ENCODE measurements at places on chromosomes 3 and 15.

DNA sequence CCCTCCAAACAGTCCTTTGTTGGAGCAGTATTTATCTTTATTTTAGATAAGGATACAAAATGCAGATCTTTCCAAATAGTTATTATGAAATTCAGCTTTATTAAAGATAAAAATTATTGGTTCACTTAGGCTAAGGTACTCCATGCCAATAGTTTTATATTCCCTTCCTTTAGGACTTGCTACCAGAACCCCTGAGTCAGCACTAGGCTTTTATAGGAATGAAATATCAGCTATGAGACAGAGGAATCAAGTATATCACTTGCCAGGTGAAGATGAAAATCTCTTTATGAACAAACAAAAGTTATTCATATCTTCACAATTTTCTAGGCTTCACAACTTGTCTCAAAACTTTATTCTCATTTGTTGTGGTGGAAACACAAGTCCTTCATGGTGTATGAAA lies 221.5 kb downstream of the POLQ start:
- no peak for DNase-seq

DNA sequence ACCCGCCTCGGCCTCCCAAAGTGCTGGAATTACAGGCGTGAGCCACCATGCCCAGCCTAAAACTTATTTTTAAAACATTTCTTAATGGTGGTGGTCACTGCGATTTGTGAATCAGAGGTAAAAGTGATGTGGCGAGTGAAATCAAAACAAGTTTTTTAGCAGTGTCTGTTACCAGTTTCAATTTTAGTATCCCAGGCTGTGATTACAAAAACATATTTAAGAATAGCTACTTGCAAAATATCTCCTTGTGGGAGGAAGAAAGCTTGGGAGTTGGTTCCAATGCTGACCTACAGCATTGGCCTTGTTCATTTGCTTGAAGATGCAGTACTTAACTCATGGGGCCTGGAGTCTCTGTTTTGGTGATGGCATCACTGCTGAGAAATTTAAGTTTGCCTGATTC lies 4.5 kb downstream of the RAB7A start:
- no peak for DNase-seq

DNA sequence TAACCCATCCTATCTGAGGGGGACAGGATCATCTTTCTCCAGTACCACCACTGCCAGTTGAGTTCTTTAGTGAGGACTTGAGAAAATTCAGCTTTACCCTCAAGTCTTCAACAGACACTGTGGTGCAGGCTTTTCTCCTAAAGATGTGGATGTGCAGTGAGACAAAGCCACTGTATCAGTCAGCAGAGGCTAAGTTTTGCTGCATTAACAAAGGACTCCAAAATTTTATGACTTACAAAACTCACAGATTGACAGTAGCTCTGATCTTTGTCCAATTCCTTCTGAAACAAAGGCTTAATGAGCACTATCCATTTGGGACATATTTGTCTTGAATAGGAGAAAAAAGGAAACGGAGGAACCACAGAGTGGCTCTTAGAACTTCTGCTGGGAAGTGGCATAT lies 87.9 kb downstream of the MITF start:
- no peak for DNase-seq

GRCh38 chr3:151459358-151459757 lies 1.5 kb downstream of the IGSF10 start:
- DNase-seq: no peak

DNA sequence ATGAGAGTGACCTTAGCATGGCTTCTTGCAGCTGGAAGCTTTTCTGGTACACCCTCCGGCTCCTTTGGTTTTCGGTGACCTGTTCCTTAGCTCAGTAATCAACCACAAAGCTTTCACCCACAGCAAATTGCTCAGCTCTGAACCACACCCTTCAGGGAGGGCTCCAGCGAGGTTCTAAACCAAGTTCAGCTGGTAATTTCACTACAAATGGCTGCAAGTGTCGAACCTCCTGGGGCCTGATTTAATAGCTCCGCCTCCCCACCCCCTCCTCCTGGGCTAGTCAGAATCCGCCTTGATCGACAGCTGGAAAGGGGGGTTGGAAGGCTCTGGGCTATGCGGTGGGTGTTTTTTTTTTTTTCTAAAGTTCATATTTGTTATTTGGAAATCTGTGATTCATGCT lies 150.9 kb upstream of the MCTP2 start:
- DNase-seq: peak; percentile 94

DNA sequence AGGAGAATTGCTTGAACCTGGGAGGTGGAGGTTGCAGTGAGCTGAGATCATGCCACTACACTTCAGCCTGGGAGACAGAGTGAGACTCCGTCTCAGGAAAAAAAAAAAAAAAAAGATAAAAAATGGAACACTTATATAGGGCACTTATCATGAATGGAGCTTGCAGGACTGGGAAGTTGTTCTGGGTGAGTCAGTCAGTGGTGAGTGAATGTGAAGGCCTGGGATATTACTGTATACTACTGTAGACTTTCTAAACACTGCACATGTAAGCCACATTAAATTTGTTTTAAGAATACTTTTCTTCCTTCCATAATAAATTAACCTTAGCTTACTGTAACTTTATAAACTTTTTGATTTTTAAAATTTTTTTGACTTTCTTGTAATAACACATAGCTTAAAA lies 59.8 kb downstream of the SFMBT1 start:
- DNase-seq: peak; percentile 33

DNA sequence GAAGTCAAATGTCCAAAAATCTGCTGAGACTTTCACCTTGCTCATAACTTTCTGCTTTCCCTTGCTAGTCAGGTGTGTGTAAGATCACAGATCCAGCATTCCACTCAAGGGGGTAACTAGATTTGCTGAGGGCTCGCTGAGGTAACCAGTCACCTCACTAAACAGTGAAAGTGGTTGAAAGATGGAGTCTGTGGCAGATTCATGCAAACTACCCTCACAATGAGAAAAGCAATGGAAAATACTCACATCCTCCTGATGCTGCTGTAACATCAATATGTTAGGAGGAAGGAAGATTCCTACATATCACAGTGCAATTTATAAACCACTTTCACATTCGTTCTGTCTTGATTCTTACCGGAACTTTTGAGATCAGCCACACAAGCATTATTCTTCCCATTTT lies 174.3 kb upstream of the BCL6 start:
- no peak for DNase-seq

- no peak for DNase-seq
Measured at GRCh38 chr15:95142531-95142930, 911.2 kb downstream of the MCTP2 start.

DNA sequence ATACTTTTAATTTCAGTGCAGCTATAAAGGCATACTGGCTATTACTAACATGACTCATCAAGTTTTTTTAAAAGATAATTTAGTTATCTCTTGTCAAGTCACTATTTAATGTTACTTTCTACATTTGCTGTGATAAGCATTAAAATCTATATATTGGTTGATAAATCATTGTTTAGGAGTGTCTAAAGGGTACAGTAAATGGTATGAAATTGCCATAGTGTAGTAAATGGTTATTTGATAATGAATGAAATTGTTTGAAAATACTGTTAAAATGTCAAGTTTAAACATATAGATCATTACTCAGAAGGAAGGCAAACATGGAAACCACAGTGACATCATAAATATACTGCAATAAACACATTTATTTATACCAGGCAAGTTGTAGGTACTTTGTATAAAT lies 13.2 kb upstream of the BNIP2 start:
- no peak for DNase-seq

DNA sequence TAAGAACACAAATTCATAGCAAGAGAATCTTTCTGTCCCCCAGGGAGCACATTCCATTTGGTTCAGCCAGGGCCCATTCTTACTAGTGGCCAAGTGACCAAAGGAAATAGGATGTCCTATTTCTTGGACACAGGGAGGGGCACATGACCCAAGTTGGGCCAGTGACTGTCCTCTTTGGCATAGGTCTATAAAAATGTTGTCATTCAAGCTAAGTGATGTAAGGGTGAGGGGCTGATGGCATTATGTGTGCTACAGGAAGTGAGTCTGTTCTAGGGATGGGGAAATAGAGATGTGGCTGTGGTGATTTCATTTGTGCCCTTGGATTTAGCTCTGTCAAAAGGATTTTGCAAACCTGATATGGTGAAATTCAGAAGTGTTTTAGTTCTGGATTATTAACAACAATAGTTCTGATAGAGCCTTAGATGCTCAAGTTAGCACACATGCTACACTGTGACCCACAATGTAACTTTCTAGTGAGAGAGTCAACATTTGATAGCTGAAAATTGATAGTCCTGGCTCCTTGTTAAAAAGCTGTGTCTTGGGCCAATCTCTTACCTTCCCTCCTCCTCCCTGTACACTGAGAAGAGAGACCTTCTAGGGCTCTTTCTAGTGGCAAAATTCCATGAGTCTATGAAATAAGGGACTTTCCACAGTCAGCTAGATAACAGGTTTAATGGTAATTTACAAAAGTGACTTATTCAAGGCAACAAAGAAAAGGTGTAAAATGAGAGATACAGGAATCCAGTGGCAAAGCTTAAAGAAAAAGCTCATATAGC lies 117.2 kb downstream of the THRB start:
- DNase-seq: peak; percentile 44

GRCh38 chr3:53824795-53825194 lies 21.4 kb downstream of the CHDH start:
- DNase-seq: no peak

- DNase-seq: peak; percentile 67
Measured at GRCh38 chr3:45608885-45609284, 14.3 kb downstream of the LIMD1 start.

DNA sequence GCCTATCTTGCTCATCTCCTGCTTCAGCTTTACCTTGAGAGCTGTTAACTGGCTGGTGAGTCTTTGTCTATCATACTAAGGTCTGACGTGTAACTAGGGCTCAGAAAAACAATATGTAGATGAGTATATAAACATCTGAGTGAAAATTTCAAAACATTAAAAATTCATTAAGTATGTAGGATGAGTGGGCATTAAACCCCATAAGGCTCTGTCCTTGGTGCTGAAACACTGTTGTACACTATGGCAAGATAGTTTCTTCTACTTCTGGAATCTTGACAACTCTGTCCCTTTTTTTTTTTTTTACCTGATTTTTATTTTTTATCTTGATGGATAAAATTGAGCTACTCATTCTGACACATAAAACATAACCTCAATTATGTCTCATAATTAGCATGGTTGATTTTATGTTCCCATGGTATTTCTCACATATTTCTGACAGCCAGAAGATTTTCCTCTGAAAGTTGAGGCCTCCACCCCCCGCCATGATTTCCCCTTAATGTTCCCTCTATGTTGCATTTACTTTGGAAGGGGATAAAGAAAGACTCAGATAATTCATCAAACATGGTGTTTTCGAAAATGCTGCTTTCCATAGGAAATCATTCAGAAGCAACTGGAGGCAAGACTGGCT lies 54.3 kb downstream of the DGKG start:
- peak; percentile 65 for DNase-seq

DNA sequence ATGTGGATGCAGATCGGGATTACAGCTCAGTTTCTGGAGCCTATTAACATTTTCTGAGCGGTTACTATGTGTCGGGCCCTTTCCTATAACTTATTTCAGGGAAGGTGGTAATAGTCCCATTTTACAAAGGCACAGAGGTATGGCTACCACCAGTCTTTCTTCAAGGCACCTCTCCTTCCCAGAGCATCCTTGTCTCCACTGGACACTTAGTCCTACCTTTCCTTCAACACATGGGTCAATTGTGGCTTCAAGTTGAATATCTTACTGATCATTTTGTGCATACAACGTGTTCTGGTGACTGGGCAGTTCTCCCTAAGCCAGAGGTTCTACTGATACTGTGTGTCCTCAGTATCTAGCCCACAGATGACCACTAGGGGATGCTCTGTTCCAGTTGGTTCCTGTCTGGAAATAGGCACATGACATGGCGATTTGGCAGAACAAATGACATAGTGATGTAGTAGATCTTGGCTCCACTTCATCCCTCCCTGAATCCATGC lies 60.7 kb upstream of the CMTM8 start:
- DNase-seq: peak; percentile 88

DNA sequence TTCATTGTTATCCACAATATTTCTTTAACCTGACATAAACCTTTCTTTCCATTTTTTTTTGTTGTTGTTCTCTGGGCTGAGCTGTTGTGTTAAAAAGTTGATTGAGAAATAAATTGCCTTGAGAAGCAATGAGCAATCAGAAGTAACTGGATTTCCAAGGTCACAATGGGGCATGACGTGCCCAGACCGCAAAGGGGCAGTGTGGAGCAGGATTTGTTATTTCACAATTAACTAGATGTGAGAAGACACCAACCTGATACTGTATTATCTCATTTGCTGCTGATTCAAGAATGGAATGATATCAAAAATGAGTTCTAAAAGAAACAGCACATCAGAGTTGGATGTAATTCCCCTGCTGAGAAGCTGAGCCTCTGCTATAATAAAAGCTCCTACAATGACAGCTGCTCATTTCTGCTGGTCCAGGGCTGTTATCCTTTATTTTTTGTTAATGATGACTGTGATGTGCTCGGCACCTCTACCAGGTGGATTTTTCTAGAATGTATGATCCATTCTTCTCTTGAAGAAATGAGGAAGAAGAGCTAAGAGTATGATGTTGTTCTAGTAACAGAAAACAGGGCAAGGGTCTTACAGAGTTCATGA lies 28.1 kb downstream of the CPNE4 start:
- peak; percentile 78 for DNase-seq

DNA sequence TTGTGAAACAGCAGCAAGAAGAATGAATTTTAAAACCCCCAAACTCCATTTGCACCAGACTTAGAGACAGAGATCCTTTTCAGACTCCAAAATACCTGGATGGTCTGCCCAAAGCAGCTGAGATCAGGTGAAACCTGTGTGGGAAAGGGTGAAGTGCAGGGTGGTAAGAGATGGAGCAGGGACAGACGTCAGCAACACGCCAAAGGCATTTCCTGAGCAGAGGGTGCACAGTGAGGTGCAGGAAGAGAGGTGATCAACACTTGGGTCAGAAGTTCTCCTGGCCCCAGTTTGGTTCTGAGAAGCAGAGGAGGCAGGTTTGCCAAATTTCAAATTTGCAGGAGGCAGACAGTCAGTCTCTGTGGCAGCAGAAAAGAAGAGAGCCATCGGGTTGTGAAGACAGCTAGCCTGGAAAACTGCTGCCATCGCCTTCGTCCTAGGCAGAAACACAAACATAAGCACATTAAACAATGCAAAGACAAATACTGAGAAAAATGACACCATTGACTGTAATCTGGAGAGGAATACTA lies 9.8 kb downstream of the CCR4 start:
- DNase-seq: no peak

Data from epithelial cell of esophagus (primary cell).